Aorta (tissue), 5 donors: ENCODE measurements at places on chromosomes 3 and 15. TPM values are rescaled to one million over a fixed set of nuclear protein-coding genes. Genes with fewer than 3 reads are reported as not detected.

GRCh38 chr15:29103824-29104565, 165.6 kb downstream of the NSMCE3 start:
- DNase-seq = peak; percentile 91

The ACSBG1 gene
- polyA plus RNA-seq = 0.18 TPM

The AP3B2 gene
- polyA plus RNA-seq = not detected

DNA sequence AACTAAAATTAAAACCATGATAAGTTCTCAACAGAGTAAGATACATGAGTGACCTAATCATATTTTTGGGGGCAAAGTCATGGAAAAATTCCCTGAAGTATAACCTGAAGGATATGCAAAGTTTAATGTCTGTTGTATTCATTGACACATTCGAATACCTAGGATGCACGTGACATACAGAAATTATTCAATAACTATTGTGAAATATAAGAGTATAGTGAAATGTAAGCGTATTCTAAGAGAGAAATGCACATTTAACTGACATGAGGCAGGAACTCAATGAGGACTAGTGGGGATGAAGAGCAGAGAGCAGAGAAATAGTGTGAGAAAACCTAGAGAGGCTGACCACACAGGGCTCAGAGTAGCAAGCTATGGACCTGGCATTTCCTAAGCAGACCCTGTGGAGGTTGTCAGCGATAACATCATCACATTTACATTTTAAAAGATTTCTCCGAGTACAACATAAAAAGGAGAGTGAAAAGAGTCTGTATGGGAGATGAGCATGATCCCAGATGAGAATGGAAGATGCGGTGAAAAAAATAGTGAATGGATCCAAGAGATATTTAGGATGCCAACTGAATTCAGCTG, 588.8 kb downstream of the MAGI1 start:
- no peak for DNase-seq

The ABI3BP gene
- 4.6 TPM for polyA plus RNA-seq

The DUOX1 gene
- polyA plus RNA-seq = 0.46 TPM
